Trophoblast cell (in vitro differentiated cells and primary cell): ENCODE measurements at places on chromosomes 3 and 15.
A peak's percentile ranks its signal among the peaks of the same experiment; 100 is the strongest.

DNA sequence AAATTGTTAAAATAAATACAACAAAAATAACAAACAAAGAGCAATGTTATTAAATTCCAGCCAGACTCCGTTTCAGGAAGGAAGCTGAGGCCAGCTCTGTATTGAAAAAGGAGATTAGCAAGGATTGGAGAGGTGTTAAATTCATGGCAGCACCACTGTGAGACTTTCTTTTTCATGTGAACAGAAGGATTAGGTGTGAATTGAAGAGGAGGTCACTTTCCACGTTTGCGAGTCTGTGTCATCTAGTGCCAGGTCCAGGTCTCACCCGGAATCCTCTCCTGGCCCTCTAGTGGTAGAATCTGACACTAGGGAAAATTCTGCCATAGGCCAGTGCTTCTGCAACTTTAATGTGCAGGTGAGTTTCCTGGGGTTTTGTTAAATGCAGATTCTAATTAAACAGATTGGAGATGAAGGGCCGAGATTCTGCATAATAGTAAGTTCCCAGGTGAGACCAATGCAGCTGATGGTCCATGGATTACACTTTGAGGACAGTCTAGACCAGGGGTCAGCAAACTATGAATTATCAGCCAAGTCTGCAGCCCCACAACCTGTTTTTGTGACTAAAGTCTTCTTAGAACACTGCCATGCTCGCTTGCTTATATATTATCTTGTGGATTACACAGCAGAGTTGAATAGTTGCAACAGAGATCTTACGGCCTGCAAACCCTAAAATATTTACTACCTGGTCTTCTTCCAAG lies 9.2 kb upstream of the SLC6A1 start:
- DNase-seq: peak; percentile 82

DNA sequence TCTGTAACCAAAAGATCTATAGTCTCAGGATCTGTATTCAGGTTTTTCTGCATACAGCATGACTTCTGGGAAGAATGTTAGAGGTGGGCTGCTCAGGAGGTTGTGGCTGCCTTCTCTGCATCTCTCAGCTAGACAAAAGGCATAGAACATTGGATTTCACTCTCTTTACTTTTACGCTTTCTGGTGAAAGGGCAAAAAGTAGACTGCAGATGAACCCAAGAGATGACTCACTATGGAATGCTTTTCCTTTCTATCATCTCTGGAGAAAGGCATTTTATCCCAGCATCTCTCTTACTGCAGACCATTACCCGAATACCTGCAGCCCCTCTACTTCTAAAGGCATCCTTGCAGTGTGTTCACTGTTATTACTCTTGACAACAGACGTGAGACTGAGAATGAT lies 222.2 kb downstream of the WNT5A start:
- DNase-seq: no peak

DNA sequence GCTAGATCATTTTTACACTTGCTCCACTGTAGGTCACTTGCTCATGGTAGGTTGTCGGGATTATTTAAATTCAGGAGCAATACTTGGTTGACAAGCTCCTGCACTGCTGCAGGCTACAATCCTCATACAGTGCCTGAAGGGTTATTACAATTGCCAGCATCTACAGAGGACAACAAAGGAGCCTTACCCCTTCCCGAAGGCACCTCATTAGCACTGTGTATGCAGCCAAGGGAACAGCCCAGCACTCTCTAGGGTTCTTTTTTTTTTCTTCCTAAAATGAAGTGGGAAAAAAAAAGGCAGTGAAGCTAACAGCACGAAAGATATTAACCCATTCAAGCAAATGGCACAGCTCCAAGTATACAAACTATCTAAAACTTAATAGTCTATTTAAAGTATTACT lies 142.7 kb downstream of the ULK4 start:
- DNase-seq: no peak

- DNase-seq: no peak
These were observed 1.8 kb downstream of the HDGFL3 start for GRCh38 chr15:83205725-83206324.

GRCh38 chr15:68488966-68489365 lies 57.0 kb upstream of the ITGA11 start:
- DNase-seq: no peak

- DNase-seq: peak; percentile 3
These were observed 173.3 kb upstream of the SNTN start for GRCh38 chr3:63478990-63479660.

- peak; percentile 43 for DNase-seq
These were observed 16.4 kb downstream of the CLK3 start for GRCh38 chr15:74631935-74632560.

- DNase-seq: no peak
These were observed 556.3 kb upstream of the TBL1XR1 start for GRCh38 chr3:177753451-177754155.

- no peak for DNase-seq
These were observed 35.2 kb downstream of the GLB1 start for GRCh38 chr3:33061782-33062181.
